A549 treated with Mapracorat at 1 μM for 4 hours (cell line): ENCODE measurements at places on chromosomes 2 and 18. TPM values are rescaled to one million over a fixed set of nuclear protein-coding genes. Genes with fewer than 3 reads are reported as not detected.

The PDE1A gene
- total RNA-seq, result 0.11 to 0.15 TPM (median 0.12 TPM) in 4 of 5 replicates, not detected in the other

The STAM2 gene
- 5.9 to 10.0 TPM (median 8.4 TPM) in 5 replicates for total RNA-seq

The GRP gene
- total RNA-seq, result not detected in 5 replicates

The MAP3K19 gene
- total RNA-seq, result not detected in 5 replicates

The LRRTM1 gene
- total RNA-seq, result not detected in 5 replicates
